ENCODE measurements at places on chromosomes 13 and 19. TPM values are rescaled to one million over a fixed set of nuclear protein-coding genes. Genes with fewer than 3 reads are reported as not detected.

FXYD3 gene
- total RNA-seq = not detected

ZNF780B gene
- total RNA-seq = 12.0 TPM

ATP7B gene
- total RNA-seq = 9.2 TPM

CRLF1 gene
- total RNA-seq = 53.1 TPM

RGL3 gene
- total RNA-seq = 3.6 TPM

DNA sequence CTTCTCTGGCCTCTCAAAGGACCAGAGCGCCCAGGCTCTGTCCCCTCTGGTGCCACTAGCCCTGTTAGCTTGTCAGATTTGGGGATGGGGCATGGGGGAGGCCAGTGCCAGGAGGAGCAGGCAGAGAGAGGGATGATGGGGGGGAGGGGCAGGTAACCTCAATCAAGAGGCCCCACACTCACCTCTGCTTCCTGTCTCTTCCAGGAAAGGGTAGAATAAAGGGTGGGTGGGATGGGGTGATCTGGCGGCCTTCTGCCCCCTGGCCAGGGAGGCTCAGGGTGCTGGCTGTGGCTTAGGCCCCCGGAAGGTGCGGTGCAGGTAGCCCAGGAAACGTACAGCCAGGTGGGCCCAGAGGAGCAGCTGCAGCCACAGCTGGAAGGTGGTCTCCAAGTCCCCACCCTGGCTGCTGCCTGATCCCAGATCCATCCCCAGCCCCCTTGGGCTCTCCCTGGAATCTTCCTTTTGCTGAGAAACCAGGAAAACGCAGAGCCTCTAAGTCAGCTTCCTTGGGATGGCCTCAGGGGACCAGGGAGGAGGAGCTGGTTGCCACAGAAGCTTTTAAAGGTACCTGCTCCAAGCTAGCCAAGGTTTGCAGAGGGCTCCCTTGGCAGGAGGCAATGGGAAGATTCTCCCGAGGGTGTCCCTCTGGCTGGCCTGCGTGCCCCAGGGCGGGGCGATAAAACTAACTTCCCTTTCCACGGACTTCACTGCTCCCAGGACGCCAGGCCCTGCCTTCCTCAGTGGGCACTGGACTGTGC is 5.3 kb downstream of the PRKACA start:
- DNase-seq = no peak

- DNase-seq = peak; percentile 16
These were observed 440.9 kb downstream of the RFC3 start for GRCh38 chr13:34258646-34259386.

DNA sequence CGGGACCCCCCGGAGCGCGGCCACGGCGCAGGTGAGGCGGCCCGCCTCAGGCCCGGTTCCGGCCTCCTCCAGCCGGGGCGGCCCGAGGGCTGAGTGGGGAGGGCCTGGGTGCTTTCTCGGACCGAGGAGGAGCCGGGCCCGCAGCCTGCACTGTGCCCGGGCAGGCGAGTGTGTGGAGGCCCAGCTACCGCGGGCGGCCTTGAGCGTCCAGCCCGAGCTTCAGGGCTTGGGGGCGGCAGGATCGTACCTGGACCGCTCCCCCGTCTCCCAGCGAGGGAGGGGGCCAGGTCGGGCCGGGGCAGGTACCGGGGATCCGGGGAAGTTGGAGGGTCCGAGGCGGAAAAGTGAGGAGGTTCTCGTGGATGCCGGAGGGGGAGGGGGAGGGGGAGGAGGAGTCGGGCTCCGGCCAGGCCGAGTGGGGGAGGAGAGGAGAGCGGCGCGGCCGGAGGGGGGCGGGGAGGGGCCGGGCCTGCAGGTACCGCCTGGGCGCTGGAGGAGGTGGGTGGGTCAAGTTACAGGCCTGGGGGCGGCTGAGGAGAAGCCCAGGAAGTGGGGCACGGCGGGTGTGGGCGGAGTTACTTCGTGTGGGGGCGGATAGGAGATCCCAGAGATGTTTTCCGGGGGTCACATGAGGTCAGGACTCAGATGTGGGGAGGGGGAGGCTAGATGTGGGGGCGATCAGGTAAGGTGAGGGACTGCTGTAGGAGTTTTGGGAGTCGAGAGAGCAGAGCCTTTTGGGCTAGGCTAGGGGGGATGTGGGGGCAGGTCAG is 545 bp downstream of the NACC1 start:
- DNase-seq = peak; percentile 30

DNA sequence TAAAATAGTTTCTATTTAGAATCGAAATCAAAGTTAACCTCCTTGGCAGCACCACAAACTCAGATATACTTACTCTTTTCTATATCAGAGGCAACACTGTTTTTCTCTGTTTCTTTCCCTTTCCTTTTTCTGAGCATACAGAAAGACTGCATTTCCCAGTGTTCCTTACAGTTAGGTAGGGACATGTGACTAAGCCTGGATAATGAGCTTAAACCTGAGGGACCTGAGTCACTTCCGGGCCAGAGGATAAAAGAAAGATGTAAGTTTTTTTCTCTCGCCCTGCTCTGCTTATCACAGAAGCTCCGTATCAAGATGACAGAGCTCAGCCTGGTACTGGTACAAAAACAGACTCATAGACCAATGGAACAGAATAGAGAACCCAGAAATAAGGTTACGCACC is 531.9 kb downstream of the KLF12 start:
- peak; percentile 34 for DNase-seq

DNA sequence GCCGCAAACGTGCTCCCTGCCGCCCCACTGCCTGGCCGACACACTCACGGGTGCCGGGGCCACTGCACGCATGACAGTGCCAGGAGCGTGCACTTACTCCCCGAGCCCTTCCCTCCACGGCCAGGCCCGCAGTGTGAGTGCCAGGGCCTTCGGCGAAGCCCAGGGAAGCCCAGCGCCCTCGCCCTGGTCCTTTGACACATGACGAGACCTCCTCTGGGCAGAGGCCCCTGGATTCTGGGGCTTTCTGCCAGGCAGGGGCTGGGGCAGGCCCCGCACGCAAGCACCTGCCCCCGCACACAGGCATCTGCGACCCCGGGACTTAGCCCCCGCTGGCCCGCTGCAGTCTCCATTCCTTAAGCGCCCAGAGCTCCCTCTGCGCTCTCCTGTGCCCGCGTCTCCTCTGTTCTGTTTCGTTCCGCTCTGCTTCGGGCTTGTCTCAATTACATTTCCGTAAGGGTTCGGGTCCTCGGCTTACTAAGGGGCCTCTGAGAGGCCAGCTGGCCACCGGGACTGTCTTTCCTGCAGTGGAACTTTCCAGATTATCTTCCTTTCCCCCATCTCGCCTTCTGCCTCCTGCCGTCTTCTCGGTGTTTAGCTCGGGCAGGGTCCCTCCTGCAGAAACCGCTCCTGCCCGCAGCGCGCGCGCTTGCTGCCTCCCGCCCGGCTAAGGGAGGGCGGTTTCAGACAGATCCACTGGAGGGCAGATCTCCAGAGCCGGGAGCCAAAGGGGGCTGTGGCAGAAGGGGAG is 98.8 kb downstream of the ING1 start:
- peak; percentile 9 for DNase-seq

GRCh38 chr19:6686628-6686975 is 16.6 kb upstream of the TNFSF14 start:
- no peak for DNase-seq

GRCh38 chr13:56752636-56753035 is 388.1 kb upstream of the PRR20A start:
- no peak for DNase-seq

- DNase-seq = no peak
These were observed 7.1 kb upstream of the SAMD1 start for GRCh38 chr19:14097532-14098151.

- DNase-seq = no peak
These were observed 1.9 kb downstream of the IFNL1 start for GRCh38 chr19:39297931-39298634.

- DNase-seq = no peak
These were observed 9.6 kb downstream of the ABHD13 start for GRCh38 chr13:108227651-108228272.

- DNase-seq = no peak
These were observed 25.7 kb downstream of the CCDC70 start for GRCh38 chr13:51887468-51887867.

DNA sequence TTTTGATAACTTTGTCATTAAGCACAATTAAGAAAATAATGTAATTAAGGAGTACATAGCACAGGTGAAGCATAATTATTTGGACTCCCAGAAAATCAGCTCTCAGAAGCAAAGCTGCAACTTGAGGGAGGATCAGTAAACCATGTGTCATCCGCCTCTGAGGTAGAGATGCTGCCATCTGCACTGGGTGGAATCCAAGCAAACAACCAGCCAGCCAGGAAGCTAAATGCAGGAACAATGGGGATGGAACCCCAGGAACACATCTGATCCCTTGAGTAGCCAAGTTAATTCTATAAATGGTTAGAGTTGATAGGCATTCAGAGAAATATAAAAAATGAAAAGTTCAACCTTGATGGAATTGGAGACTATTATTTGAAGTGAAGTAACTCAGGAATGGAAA is 520.2 kb downstream of the RFC3 start:
- DNase-seq = no peak

GRCh38 chr13:26469602-26470001 is 87.9 kb upstream of the WASF3 start:
- DNase-seq = no peak

- DNase-seq = no peak
These were observed 2040.3 kb upstream of the PCDH20 start for GRCh38 chr13:63455938-63456337.

GRCh38 chr19:10797541-10798256 is 38.3 kb downstream of the TMED1 start:
- DNase-seq = no peak

DNA sequence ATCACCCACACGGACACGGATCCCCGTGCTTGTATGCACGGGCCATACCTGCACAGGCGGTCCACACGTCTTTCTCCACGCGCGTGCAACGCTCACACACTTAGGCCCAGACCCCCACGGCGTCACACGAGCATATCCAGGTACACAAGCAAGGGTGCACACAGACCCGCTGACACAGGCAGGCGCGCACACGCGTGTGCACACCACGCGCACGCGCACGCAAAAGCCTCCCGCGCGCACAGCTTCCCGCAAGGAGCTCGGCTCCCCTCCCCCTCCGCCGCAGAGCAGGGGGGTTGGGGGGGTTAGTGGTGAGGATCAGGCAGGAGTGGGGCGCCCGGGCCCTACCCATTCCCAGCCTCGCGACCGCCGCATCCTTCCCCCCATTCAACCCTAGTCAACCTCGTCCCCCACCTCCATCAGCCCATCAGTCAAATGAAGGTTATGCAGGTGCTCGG is 407 bp downstream of the RAB3A start:
- DNase-seq = no peak

GRCh38 chr19:15986701-15987100 is 37.9 kb downstream of the OR10H4 start:
- no peak for DNase-seq

GRCh38 chr19:7959211-7959610 is 15.7 kb upstream of the TIMM44 start:
- DNase-seq = no peak

DNA sequence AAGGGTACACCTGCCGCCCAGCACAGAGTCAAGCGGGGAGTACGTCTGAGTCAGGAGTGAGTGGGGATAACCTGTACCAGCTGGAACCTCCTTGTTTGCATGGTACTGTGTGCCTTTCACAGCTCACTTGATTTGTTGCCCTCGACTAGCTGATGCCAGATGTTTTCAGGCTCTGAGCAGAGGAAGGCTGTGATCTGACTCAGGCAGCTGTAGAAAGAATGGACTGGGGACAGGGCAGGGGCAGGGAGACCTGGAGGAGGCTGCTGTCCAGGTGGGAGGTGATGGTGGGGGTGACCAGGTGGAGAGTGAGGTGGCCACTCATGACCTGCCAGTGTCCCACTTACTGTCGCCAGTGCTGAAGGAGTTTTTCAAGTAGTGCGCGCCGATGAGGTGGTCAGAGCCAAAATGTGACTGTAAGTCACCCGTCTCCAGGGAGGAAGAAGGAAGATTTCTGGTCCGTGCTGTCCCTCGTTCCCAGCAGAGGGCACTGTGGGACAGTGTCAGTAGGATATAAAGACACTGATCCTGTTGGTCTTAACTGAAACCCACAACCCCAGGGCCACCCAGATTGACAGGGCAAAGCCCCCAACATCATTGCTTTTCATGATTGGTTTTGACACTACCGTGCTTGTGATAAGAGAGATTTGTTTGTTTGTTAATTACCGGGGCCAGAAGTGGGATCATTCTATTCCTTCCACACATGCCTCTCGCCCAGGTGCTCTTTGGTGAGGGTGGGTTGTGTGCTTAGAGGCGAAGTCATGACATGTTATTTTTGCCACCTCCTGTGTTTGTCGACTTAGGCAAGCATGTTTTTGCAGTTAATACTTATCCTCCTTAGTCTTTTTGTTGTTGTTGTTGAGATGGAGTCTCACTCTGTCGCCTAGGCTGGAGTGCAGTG is 128.4 kb downstream of the DPF1 start:
- DNase-seq = peak; percentile 44

GRCh38 chr19:37078717-37079032 is 442 bp downstream of the ZNF420 start:
- no peak for DNase-seq

DNA sequence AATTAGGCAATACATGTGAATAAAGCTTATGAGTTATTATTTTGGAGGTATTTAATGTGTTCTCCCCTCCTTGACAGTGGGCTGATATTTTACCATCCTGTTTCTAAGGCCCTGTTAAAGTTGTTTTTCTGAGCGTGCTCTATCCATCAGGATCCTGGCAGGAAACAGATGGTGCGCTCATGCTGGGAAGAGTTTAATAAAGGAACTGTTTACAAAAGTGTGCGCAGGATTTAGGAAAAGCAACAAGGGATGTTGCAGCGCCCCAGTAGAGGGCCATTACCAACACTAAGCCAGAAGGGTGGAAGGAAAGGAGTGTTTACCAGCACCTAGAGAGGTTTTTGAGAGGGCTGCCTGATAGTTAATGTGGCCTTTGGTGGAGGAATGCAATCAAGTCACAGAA is 374.5 kb downstream of the KCNRG start:
- no peak for DNase-seq

All from astrocyte (in vitro differentiated cells and primary cell).